ENCODE measurements at places on chromosomes 16 and 17. TPM values are rescaled to one million over a fixed set of nuclear protein-coding genes. Genes with fewer than 3 reads are reported as not detected.

DNA sequence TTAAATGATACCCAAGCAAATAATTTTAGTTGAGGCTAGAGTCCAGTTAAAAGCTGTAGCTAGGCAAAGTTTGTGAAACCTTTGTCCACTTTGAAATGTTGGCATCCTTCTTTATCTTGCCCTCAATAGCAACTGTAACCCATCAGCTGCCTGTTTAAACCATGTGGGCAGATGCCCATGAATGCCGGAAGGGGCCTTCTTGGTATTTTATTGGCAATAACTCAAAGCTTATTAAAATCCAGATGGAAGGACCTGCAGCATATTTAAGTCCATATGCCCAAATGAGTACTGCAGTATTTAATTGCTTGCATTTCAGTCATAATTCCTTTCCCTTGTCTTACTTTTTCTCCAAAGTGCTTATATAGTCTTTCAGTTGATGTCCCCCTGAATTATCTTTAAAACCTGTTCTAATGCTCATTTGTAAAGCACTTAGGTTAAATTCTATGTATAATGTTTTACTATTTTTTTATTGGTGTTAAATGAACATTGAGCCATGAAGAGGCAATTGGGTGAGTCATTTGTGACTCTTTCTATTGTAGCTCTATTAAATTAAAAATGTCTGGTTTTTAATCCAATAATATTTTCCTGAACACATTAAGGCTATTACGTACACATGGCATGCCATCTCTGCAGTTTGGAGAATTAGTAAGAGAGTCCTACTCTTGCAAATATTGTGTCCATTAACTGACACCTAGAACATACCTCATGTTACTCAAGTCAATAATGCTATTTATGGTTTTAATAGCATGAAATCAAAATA, 225.3 kb downstream of the KCNJ2 start:
- no peak overlapping the region for H3K27ac ChIP-seq
- no peak overlapping the region for H3K4me3 ChIP-seq
- DNase-seq: no peak

DNA sequence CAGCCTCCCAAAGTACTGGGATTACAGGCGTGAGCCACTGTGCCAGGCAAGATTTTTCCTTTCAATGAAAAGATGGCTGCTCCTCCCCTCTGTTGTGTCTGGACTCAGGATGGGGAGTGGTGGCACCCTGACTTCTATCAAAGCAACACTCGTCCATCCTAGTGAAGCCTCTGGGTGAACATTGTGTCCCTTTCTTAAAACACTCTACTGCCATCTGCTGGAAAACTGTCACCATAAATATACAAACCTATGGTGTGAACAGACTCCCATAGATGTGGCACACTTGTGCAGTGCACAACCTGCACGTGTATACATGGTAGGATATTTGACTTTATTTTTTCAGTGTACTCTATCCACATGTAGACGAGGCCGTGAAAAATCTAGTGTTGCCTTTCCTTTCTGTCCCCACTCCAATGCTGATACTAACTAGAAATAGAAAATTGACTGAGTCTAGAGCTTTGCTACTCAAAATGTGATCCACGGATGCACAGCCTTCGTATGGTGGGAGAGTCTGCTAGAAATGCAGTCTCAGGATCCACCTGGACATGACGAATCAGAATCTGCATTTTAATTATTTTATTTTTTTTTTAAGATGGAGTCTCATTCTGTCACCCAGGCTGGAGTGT, 55.9 kb upstream of the PLCG2 start:
- peak; percentile 54 for DNase-seq
- no peak overlapping the region for H3K27ac ChIP-seq
- no peak overlapping the region for H3K4me3 ChIP-seq
- peaks cover 2% of the 10 kb centered on the region for H3K27me3 ChIP-seq
- no peaks in the 10 kb centered on the region for H3K36me3 ChIP-seq

DNA sequence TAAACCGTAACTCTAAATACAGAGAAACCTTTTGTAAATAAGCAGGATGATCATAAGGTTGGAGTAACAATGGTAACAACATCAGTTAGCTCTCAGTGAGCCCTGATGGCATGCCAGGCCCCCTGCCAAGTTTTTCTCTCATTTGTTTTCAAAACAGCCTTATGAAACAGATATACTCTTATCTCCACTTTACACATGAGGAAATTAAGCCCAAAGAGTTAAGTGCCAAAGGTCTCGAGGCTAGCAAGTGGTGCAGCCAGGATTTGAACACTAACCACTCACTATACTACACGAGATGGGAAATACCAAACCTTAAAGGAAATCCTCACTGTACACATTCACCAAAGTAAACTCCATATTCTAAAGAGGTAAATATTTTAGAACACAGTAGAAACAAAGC, 15.0 kb downstream of the USP31 start:
- peak overlapping the region; percentile 70 for H3K27ac ChIP-seq
- H3K4me1 ChIP-seq: peaks cover 55% of the 10 kb centered on the region
- H3K36me3 ChIP-seq: no peaks in the 10 kb centered on the region
- H3K4me3 ChIP-seq: peak overlapping the region; percentile 16
- DNase-seq: no peak

DNA sequence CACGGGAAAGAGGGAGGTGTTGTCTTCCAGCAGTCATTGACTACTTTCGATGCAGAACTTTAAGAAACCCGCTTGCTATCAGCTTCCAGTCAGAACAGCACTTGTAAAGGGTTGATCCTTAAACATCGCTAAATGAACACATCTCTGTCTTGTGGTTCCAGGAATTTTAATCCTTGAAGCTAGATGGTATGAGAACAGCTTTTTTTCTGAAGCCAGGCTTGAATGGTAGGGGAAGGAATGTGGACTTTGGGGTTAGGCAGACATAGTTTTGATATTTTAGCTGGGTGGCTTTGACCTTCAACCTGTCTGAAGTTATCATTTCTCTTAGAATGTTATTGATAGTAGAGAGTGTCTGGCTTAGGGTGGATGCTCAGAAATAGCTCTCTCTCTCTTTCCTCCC, 81.1 kb downstream of the RGS9 start:
- DNase-seq: no peak
- H3K4me3 ChIP-seq: no peak overlapping the region
- H3K27me3 ChIP-seq: peaks cover 4% of the 10 kb centered on the region
- H3K36me3 ChIP-seq: peaks cover 4% of the 10 kb centered on the region
- H3K4me1 ChIP-seq: no peaks in the 10 kb centered on the region

- no peak for DNase-seq
- H3K27ac ChIP-seq: no peak overlapping the region
- no peak overlapping the region for H3K4me3 ChIP-seq
Measured at GRCh38 chr17:41009301-41009760, 403 bp upstream of the KRTAP3-1 start.

DNA sequence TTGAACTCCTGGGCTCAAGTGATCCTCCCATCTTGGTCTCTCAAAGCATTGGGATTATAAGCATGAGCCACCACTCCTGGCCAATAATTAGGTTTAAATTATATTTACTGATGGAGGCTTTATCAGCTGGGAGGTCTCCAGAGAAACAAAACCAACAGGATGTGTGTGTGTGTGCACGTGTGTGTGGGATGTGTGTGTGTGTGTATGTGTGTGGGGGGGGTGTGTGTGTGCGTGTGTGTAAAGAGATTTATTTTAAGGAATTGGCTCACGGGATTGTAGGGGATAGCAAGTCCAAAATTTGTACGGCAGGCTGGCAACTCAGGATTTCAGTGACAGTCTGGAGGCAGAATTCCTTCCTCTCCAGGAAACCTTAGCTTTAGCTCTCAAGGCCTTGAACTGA, 4.6 kb downstream of the MMP25 start:
- peaks cover 28% of the 10 kb centered on the region for H3K36me3 ChIP-seq
- H3K27me3 ChIP-seq: peaks cover 18% of the 10 kb centered on the region
- no peak for DNase-seq
- H3K27ac ChIP-seq: no peak overlapping the region
- peaks cover 7% of the 10 kb centered on the region for H3K4me1 ChIP-seq

DNA sequence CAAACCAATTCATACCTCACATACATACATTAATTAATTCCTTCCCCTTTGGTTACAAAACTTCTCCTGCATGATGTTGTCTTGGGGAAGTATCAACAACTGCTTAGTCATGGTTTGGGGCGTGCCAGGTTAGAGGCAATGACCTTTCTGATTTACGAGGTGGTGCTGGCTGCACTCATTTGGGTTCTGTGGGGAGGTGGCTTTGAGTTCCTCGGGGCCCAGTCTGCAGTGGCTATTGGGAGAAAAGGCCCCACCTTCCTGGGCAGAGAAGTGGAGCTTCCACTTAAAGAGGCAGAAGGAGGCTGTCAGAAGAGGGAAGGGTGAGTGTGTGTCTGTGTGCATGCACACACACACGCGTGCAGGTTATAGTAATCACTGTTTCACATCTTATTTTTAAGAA, 10.2 kb upstream of the ETV4 start:
- H3K4me3 ChIP-seq: no peak overlapping the region
- H3K27me3 ChIP-seq: peaks cover 4% of the 10 kb centered on the region
- no peak overlapping the region for H3K27ac ChIP-seq
- no peak for DNase-seq
- peaks cover 5% of the 10 kb centered on the region for H3K4me1 ChIP-seq

The RHBDL1 gene
- total RNA-seq: 1.6 TPM

All from endothelial cell (in vitro differentiated cells).